ENCODE measurements at places on chromosomes 12 and 14.

DNA sequence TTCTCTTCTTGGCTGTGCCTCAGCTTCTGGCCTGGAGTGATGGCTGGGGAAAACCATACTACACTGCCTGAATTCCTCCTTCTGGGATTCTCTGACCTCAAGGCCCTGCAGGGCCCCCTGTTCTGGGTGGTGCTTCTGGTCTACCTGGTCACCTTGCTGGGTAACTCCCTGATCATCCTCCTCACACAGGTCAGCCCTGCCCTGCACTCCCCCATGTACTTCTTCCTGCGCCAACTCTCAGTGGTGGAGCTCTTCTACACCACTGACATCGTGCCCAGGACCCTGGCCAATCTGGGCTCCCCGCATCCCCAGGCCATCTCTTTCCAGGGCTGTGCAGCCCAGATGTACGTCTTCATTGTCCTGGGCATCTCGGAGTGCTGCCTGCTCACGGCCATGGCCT, at the start of gene OR10P1:
Gene OR10P1, plus strand, starts transcription at position 40 of the 400 bp plus-strand sequence. Its CDS starts 0 bp downstream, at position 40.
- H3K36me3 ChIP-seq, result no peaks in the 10 kb centered on the region
- no peak within 1 kb of the TSS for H3K27ac ChIP-seq
- DNase-seq, result no peak
- H3K4me1 ChIP-seq, result no peaks in the 10 kb centered on the region
- no peak within 1 kb of the TSS for H3K4me3 ChIP-seq

GRCh38 chr14:105838591-105839424, 312.4 kb downstream of the TMEM121 start:
- H3K4me1 ChIP-seq, result no peaks in the 10 kb centered on the region
- no peaks in the 10 kb centered on the region for H3K27me3 ChIP-seq
- no peaks in the 10 kb centered on the region for H3K36me3 ChIP-seq
- DNase-seq, result no peak
- no peak overlapping the region for H3K27ac ChIP-seq

DNA sequence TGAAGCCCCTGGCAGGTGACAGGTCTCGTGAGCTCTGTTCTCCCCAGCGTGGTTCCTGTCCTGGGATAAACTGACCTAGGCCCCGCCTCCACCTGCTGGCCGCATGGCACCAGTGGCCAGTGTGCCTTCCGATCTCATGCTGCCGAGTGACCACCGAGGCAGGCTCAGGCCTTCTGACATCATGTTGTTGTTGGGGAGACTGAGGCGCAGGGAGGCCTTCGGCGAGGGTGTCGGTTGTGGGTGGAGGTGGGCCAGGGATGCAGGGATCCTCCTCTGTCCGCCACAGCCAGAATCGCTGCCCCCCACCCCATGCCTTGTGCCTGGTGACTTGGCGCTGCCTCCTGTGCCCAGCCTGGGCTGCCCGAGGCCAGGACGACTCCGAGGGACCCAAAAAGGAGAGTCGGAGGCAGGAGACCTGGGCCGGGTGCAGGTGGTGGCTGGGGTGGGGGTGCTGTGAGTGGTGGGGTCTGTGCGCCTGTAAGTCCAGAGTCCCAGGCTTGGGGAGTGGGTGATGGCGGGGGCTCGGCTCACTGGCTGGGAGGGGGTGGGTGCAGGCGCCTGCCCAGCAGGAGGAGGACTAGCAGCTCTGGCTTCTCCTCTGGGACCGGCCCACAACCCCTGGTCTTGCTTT, 24.3 kb downstream of the ASPG start:
- DNase-seq, result peak; percentile 7
- no peaks in the 10 kb centered on the region for H3K36me3 ChIP-seq
- no peaks in the 10 kb centered on the region for H3K4me1 ChIP-seq
- no peaks in the 10 kb centered on the region for H3K27me3 ChIP-seq

DNA sequence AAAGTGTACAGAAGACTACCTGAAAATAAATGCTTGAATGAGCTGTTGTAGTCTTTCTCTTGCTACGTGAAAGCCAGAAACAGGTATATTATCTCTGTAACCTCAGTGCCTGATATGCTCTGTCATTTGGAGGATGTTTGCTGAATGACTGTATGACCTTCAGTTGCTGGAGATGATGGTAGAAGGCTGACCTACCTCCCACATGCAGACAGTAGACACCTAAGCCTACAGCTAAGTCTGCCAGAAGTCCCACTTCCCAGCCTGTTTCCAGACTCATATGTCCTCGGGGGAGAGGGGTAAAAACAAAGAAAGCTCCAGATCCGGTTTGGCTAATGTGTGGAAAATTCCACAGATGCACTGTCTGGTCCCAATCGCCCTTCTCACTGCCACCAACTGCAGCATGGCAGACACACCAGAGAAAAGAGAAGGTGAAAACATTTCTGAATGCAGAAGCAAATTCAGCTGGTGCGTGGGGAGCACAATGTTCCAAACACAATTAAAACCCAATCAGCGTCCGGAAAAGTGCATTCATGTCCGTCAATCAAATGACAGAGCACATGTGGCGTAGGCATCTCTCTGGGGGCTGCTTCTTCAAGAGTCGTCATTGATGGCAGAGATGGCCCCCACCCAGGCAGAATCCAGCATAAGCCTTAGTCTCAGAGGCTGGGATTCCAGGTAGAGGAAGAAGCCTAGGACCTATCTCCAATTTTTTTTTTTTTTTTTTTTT, 76.3 kb upstream of the TBX3 start:
- H3K27me3 ChIP-seq, result no peaks in the 10 kb centered on the region
- no peak for DNase-seq
- H3K4me1 ChIP-seq, result no peaks in the 10 kb centered on the region
- no peak overlapping the region for H3K4me3 ChIP-seq
- no peak overlapping the region for H3K27ac ChIP-seq
- no peaks in the 10 kb centered on the region for H3K36me3 ChIP-seq

DNA sequence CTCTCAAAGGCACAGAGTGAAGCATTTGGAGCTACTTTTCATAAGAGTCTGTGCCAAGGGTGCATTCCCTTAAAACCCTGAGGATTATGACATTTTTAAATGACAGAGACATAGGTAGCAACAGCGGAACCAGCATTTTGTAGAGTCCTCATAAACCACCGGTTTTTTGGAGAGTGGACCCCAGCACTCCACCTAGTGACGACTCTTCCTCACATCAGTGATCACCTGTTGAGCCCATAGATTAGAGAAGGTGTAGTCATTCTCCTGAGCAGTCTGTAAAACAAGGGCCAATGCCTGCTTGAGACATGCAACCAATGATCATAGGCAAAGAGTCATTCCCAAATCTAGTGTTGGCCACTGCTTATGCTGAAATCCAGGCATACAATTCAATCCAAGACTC, 399.1 kb downstream of the GXYLT1 start:
- no peak for DNase-seq
- no peak overlapping the region for H3K4me3 ChIP-seq
- no peak overlapping the region for H3K27ac ChIP-seq
- no peaks in the 10 kb centered on the region for H3K36me3 ChIP-seq
- no peaks in the 10 kb centered on the region for H3K27me3 ChIP-seq

- no peak overlapping the region for H3K27ac ChIP-seq
- DNase-seq, result peak; percentile 12
- peaks cover 9% of the 10 kb centered on the region for H3K4me1 ChIP-seq
- H3K4me3 ChIP-seq, result no peak overlapping the region
Observed at GRCh38 chr14:68879841-68880575, 87.1 kb upstream of the ZFP36L1 start.

- no peaks in the 10 kb centered on the region for H3K36me3 ChIP-seq
- no peak for DNase-seq
- no peak overlapping the region for H3K4me3 ChIP-seq
- H3K27ac ChIP-seq, result no peak overlapping the region
- no peaks in the 10 kb centered on the region for H3K4me1 ChIP-seq
Observed at GRCh38 chr14:24979725-24980239, 70.2 kb downstream of the STXBP6 start.

DNA sequence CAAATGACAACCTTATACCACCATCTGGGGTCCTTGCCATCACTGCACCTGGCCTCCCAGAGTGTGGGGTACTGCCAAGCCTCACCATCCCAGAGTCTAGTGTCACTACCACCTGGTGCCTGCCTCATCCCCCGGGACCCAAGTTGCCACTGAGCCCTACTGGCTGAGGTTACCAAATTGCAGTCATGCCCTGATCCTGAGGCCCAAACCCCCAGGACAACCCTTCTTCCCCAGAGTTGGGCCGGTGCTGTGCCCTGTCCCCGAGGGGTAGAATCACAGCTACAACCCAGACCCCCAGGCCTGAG, 8.4 kb upstream of the SFSWAP start:
- DNase-seq, result no peak
- no peaks in the 10 kb centered on the region for H3K36me3 ChIP-seq
- no peak overlapping the region for H3K27ac ChIP-seq
- no peaks in the 10 kb centered on the region for H3K4me1 ChIP-seq

DNA sequence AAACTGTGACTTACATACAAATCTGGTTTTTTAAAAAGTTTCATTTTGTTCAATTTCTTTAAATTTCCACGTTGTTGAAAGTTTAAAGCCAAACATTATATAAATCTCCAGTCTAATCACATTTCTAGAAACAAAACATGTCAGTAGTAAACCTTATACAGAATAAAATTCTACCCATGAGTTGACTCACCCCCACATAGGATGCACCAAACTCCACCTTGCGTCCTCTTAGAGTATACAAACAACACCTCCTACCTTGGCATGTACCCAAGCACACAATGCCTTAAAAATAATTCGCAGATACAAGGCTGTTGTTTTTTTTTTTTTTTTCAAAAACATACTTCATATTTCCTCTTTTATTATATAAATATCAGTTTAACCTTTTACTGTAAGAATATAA, 3.3 kb downstream of the FBXL14 start:
- no peak for DNase-seq
- no peaks in the 10 kb centered on the region for H3K36me3 ChIP-seq
- no peaks in the 10 kb centered on the region for H3K27me3 ChIP-seq

GRCh38 chr12:71057330-71057729, 100.5 kb downstream of the TSPAN8 start:
- H3K4me3 ChIP-seq, result no peak overlapping the region
- no peak for DNase-seq
- H3K36me3 ChIP-seq, result no peaks in the 10 kb centered on the region
- H3K4me1 ChIP-seq, result no peaks in the 10 kb centered on the region

GRCh38 chr14:53533384-53533970, 380.4 kb upstream of the DDHD1 start:
- H3K27me3 ChIP-seq, result no peaks in the 10 kb centered on the region
- H3K36me3 ChIP-seq, result no peaks in the 10 kb centered on the region
- no peaks in the 10 kb centered on the region for H3K4me1 ChIP-seq
- H3K4me3 ChIP-seq, result no peak overlapping the region
- DNase-seq, result no peak

GRCh38 chr14:72962829-72963312, 36.6 kb downstream of the DCAF4 start:
- DNase-seq, result no peak
- no peaks in the 10 kb centered on the region for H3K4me1 ChIP-seq
- no peak overlapping the region for H3K4me3 ChIP-seq
- H3K36me3 ChIP-seq, result peaks cover 36% of the 10 kb centered on the region

DNA sequence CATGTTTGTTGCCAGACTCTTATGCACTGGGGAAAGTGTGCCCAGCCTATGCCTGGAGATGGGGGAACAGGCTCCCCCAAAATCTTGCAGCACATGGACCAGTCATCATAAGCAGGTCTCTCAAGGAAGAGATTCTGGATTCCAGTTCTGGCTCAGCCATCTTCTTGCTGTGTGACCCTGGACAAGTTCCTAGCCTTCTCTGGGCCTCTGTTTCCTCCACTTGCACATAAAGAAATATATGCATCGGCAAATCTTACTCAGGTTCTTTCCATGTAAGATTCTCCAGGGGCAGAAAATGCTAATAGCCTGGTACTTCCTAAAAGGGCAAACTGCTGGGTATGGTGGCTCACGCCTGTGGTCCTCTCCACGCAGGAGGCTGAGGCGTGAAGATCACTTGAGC, 7.2 kb downstream of the OAS3 start:
- H3K27me3 ChIP-seq, result peaks cover 4% of the 10 kb centered on the region
- H3K4me3 ChIP-seq, result no peak overlapping the region
- no peaks in the 10 kb centered on the region for H3K4me1 ChIP-seq
- no peak overlapping the region for H3K27ac ChIP-seq
- DNase-seq, result no peak

DNA sequence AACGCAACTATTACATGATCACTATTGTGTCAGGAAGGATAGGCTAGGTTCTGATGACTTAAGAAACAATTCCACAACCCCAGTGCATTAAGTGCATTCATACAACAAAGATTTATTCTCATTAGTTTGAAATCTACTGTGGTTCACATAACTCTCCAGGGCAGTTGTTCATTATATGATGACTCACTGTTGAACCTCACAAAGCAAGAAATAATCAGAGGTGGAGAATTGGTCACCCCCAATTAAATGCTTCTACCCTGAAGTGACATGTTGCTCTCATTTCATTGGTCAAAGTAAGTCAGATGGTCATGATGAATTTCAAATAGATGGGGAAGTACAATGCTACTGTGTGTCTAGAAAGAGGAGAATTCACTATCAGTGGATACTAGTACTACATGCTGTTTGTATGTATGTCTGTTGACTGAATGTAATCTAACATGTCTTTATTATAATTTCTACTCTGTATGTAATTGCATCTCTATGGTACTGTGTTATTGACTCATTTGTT, 6.1 kb upstream of the HELB start:
- no peak for DNase-seq
- no peaks in the 10 kb centered on the region for H3K36me3 ChIP-seq
- H3K27me3 ChIP-seq, result peaks cover 6% of the 10 kb centered on the region
- no peaks in the 10 kb centered on the region for H3K4me1 ChIP-seq
- H3K27ac ChIP-seq, result no peak overlapping the region

GRCh38 chr12:112676507-112676906, 115.0 kb upstream of the RPH3A start:
- H3K27me3 ChIP-seq, result no peaks in the 10 kb centered on the region
- DNase-seq, result no peak
- H3K4me3 ChIP-seq, result no peak overlapping the region
- no peaks in the 10 kb centered on the region for H3K4me1 ChIP-seq
- H3K27ac ChIP-seq, result no peak overlapping the region

DNA sequence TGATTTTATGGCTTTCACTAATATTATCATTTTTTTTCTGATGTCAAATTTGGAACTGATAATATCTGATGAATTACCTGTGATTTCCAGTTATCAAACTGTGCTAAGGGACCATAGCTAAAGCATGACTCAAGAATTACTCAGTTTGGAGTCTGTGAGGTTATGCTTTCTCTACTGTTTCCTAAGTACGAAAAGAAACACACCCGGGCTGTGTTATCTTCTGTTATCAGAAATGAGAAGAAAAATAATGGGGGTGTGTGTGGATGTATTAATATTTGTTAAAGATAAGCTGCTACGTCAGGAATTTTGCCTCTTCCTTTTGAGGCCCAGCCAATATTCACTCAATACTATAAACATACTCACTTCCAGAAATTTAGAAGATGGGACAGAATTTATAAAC, 1401.9 kb upstream of the FLRT2 start:
- no peak overlapping the region for H3K27ac ChIP-seq
- no peak for DNase-seq
- no peak overlapping the region for H3K4me3 ChIP-seq
- no peaks in the 10 kb centered on the region for H3K36me3 ChIP-seq
- H3K4me1 ChIP-seq, result no peaks in the 10 kb centered on the region
